ENCODE measurements at places on chromosomes 7 and 10.

GRCh38 chr10:69472142-69472541, 20.9 kb downstream of the TSPAN15 start:
- DNase-seq, result no peak

DNA sequence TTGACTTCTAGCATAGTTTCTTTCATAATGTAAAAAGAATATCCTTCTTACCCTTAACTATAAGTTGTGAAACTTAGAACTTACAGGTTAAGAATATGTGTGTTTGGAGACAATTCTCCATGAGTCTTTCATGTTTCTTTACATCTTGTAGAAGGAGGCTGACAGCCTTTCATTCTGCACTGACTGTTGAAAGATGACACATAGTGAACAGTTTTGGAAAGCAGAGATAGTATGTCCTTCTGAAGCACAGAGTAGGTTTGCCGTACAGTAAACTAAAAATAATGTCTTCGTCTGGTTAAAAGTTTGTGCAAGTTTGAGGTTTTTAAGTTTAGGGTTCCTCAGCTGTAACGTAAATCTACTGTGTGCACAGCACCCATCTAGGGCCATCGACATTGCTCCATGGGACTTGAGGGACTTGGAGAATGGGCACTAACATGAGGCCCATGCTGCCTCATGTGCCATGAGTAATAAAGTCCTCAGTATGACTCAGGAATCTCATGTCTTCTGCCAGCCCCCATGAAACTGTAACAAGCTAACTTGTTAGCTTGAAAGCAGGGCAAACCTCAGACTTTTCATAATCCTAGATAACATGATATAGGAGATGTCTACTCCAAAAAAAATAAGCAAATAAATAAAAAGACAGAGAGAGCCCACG, 24.5 kb upstream of the ELAPOR2 start:
- no peak for DNase-seq

DNA sequence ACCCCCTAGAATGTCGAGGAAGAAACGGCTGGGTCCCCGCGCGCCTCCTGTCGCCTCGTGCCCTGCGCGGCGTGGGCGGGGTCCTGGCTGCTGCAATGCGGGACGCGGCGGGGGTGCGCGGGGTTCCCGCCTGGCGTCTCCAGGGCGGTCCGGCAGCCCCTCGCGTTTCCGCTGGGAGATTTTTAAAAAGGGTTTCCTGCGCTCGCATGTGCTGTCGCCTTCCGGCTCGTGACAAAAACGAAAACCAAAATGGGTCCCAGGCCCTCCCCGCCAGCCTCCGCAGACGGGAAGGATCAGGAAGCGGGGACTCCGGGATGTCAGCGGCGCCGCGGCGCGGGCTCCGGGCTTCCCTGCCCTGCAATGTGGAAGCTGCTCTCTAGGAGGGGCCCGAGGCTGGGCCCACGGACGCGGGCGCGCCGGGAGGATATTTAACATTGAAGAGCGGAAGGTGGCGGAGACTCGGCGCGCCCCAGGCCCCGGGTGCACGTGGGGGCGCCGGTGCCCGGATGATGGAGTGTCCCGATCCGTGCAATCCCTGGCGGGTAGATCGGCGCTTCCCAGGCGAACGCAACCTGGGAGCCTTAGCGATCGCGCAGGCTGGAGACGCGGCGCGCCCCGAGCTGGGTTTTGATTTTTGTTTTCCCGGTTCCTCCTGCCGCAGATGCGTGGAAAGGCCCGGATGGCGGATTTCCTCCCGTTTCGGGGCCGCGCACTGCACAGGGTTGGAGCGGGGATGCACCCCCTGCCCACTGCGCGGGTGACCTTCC, 1.0 kb downstream of the PFKP start:
- peak; percentile 78 for DNase-seq

DNA sequence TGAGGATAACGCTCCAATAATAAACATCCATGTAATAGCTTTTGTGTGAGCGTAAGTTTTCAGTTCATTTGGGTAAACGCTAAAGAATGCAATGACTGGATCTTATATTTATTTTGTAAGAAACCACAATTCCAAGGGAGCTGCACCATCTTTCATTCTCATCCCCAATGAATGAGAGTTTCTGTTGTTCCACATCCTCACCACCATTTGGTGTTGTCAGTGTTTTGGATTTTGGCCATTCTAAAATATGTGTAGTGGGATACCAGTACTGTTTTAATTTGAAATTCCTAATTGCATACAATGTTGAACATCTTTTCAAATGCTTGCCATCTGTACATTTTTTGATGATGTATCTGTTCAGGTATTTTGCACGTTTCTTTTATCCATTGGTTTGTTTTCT, 50.9 kb upstream of the SEMA3D start:
- no peak for DNase-seq

- DNase-seq, result no peak
These were observed 14.5 kb downstream of the GPRIN2 start for GRCh38 chr10:46541735-46542566.

DNA sequence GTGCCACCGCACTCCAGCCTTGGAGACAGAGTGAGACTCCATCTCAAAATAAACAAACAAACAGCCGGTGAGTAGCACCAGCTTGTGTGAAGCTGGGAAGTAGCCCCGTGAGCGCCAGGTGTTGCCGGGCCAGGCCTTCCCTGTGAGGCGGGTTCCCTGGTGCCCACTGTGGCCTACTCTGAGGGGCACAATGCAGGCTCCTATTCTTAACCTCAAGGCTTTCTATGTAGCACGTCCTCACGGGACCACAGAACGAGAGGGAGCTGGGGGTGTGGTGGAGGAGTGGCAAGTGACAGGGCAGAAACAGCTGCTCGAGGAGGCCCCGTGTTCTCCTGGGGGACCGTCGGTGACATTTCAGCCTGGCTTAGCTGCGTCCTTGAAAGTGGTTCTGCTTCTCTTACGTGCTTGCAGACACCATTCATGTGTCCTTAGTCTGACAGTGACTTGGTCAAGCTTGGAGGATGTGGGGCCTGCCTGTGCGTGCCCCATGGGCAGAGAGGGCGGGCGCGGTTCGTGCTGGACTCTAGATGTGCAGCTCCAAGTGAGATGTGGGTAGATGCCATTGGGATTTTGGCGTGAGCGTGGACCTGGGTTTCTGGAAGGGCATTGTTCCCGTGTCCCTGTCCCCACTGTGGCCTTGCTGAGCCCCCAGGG, 116.6 kb downstream of the NKX6-2 start:
- DNase-seq, result no peak

- DNase-seq, result no peak
These were observed 4.6 kb upstream of the LDB3 start for GRCh38 chr10:86663576-86664339.

DNA sequence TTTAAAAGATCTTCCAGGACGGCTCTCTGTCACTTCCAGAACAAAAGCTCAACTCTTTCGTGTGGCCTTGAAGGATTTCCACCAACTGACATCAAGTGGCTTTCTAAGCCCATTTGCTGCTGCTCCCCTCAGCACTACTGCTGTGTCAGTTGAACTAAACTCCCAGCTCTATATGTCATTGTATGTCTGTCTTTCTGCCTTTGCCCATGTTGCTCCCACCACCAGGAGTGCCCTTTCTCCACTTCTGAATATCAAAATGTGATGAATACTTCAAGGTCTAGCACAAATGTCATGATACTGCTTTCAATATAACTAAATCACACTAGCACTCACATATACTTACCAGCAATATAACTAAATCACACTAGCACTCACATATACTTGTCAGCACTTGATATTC, 138.3 kb downstream of the ATXN7L1 start:
- DNase-seq, result no peak

DNA sequence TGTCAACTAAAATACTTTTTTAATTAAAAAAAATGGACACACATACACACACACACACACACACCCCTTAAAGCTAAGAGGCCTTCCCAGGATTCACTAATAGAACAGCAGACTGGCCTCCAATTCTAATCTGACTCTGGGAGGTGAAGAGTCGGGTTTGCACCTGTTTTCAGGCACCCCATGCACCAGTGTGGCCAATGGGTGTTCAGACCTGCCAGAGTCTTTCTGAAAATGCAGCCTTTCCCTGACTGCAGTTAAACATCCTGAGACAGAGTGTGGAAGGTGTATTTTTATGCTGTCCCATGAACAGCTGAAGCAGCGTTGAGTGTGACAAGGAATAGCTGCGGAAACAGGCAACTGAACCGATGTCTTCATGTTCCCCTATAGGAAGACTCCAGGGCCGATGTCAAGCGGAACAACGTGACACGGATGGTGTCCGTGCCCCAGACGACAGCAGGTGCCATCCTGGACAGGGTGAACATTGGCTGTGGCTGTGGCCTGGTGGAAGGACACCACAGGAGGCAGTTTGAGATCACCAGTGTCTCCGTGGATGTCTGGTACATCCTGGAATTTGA, 74.6 kb upstream of the LYZL2 start:
- DNase-seq, result no peak

GRCh38 chr10:10589540-10590303, 427.9 kb upstream of the CELF2 start:
- no peak for DNase-seq

DNA sequence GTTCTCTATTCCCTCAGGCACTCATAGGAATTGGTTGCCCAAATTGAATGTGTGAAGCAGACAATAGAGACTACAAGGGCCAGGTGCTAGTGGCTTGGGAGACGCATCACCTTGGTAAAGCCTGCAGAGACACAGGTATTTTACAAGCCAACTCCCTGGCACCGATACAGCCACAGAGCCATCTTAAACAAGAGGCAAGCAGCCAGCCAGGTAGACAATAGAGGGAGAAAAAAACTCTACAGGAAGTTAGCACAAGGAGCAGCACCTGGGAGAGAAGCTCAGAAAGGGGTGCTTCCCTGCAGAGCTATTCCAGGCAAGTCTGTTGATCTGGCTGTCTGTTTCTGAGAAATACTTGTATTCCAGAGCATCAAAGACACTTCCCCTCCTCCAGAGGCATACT, 43.0 kb upstream of the CDK1 start:
- DNase-seq, result no peak

DNA sequence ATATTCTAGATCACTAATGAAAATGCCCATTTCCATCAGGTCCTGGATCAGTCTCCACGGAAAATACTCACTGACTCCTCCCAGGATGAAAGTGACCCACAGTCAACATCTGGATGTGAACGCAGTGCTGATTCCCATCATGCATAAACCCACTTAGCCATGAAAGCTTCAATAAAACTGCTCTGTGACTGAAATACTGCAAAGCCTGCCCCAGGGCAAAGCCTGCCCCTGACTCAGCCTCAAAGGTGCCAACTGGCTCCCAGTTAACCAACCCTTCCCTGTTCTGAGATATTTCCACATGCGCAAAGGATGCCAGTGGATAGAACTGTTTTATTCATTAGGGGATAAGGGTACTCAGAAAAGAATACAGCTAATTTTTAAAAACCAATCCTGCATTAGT, 24.0 kb downstream of the OSBPL3 start:
- DNase-seq, result no peak

DNA sequence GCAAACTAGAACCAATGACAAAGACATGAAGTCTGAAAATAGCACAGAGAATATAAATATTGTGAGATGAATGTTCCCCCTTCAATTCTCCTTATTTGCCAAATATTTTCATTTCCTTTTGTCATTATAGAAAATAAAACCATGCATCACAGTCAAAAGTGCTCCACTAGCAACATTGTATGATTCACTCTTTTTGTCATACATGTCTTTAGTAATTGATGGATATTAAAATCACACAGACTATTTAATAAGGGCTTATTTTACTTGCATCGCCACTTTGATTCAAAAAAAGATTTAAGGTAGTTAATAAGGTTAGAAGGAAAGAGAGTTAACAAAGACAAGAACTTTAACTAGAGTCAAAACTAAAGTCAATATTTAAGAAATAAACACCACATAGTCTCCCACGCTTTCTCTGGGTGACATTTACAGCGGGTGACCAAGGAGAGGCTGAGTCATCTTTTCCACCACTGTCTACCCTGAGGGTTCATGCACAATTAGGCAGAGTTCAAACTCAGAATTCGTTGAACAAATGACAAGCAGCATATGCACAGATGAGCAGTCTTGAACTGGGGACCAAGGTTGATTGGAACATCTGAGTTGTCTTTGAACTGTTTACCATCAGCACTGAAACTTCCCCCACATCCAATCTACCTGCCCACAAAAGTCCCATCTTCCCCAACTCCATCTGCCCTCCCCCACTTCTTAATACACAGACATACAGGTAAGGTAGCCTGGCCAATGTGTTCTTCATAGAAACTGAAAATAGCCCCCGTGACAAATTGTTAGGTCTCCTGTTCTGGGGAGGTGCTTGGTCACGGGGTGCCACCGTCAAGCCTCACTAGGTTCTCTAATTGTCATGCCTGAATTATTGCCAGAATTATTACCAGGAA, 42.5 kb downstream of the C7orf25 start:
- no peak for DNase-seq

DNA sequence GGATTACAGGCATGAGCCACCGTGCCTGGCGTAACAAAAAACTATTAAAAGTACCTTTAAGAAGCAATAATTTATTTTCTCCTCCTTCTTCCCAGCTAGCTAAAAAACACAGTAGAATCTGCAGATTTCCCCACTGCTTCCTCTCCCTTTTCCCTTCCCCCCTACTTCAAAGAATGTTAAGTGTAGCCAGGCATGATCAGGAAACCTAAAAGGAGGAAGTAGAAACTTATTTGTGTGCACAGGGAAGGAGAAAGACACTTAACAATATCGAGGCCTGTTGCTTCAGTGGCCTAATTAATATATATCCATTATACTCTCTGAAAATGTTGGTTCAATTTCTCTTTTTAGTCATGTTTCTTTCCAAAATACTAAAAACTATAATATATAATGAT, 127.7 kb downstream of the NRBF2 start:
- no peak for DNase-seq

GRCh38 chr7:68980011-68980410, 618.3 kb upstream of the AUTS2 start:
- no peak for DNase-seq

GRCh38 chr7:124155432-124156022, 122.7 kb upstream of the TMEM229A start:
- DNase-seq, result no peak

GRCh38 chr7:46220066-46220630, 299.1 kb upstream of the IGFBP3 start:
- no peak for DNase-seq

DNA sequence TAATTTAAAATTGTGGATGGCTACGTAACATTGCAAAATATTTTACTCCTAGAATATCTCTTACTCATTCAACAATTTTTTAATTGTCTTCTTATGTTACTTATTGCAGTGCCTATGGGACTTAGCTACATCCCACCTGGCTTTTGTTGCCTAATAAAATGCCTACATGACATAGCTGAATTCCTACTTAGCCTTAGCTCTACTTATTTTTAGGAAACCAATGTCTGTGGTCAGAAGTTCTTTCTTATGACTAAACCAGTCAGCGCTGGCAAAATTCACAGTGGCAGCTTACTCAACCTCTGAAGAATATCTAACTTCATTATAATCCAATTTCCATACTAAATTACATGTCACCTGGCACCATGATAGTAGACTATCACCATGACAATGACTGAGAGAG, 1612.4 kb upstream of the LRRTM3 start:
- DNase-seq, result no peak

- DNase-seq, result no peak
These were observed 55.7 kb downstream of the TMEM209 start for GRCh38 chr7:130149281-130150139.
